ENCODE measurements at places on chromosomes 12 and 14. TPM values are rescaled to one million over a fixed set of nuclear protein-coding genes. Genes with fewer than 3 reads are reported as not detected.

DNA sequence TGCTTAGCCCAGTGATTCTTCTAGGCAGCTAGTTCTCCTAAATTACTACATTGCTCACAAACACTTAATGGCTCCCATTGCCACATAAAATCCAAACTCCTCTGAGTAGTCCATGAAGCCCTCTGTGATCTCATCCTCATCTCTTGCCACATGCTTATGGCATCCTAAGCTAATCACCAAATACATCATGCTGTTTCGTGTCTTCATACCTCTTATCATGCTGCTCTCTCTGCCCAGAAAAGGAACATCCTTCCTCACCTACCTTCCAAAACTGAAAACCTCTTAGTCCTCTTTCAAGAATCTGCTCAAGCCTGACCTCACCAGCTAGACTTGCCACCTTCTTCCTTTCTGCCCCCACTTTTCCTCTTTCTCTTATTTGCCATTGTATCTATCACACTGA lies 108.5 kb downstream of the DUSP6 start:
- DNase-seq, result no peak

DNA sequence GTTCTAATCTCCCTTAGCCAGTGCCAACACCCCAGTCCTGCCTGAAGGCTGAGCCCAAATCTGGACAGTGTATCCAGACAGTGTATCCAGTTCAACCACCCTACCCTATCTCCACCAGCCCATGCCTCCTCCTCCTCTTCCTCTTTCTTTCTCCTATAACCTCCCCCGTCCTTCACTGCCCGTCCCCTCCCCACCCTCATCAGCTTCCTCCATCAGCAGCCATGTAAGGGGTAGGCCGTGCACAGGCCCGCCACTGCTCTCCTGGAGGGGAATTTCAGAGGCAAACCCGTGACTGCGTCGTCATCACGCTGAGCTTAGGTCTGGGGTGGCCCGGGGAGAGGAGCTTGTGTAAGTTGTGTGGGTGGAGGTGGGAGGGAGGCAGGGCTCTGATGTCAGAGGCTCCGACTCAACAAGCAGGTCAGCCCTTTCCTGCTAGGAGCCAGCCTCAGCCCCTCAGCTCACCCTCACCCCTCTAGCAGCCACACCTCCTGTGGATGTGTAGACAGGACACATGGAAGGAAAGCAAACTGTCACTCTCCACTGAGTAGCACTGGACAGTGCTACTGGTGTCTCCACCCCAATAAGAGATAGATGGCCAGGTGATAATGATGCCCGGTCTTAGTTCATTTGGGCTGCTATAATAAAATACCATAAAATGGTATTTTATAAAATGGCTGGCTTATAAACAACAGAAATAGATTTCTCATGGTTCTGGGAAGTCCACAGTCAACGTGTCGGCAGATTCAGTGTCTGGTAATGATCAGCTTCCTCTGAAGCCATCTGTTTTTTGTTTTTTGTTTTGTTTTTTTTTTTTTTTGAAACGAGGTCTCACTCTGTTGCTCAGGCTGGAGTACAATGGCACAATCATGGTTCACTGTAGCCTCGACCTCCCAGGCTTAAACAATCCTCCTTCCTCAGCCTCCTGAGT lies 50.5 kb downstream of the IRF2BPL start:
- no peak for DNase-seq

The KRT6C gene
- not detected for total RNA-seq

DNA sequence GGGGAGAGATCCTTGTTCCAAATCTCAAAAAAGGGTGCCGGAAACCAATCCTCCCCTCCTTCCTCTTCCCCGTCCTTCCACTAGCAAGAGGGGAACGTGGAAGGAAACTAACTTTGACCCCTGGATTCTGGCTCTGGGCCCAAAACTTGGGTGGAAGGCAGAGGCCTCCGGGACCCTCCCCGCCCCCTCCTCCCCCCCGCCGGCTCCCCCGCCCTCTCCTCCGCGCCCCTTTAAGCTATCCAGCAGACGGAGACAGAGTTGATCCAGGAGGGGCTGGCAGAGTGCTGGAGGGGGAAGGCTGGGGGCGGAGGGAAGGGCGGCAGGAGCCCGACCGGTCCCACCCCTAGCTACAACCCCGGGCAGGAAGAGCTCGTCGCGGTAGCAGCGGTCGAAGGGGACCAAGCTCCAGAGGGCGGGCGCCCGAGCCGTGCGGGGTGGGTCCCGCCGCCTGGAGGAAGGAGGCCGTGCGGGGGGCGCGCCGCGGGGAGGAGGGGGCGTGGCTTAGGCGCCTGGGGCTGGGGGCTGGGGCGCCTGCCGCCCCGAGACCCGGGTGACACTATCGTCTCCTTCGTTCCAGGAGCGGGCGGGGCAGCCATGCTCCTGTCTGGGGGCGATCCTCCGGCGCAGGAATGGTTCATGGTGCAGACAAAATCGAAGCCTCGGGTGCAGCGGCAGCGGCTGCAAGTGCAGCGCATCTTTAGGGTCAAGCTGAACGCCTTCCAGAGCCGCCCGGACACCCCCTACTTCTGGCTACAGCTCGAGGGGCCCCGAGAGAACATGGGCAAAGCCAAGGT lies at the start of gene NYNRIN:
Gene NYNRIN (plus strand): TSS at position 351 of the 794 bp plus-strand sequence. CDS start 244 bp downstream, at position 595.
- DNase-seq, result no peak

GRCh38 chr12:97552410-97553121 lies 90.0 kb downstream of the RMST start:
- no peak for DNase-seq

DNA sequence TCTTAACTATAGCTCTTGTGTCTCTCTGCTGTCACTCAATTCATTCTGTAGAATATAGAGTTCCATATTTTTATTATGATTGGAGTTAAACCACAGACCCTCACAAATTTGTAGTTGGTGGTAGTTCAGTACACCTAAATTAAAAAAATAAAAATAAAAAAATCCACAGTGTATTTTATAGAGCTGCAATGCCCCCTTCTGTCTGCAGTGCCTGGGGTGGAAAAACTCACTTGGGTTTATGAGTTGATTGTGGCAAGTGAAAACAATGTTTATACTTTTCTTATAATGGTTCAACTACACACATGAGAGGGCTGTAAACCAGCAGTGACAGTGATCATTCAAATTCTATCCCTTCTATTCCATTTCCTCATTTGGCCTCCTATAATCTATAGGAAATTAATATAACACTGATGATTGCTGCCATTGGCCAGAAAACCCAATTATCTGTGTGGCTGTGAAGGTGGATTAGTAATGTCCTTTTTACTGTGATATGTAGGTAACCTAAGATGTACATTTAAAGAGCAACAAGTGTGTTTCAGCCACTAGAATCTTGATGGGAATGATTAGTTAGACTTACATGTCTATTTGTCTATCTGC lies 166.9 kb upstream of the LRIG3 start:
- DNase-seq, result peak; percentile 25

GRCh38 chr14:96178461-96179321 lies 25.9 kb upstream of the BDKRB2 start:
- no peak for DNase-seq

The EGLN3 gene
- 30.1 TPM for total RNA-seq

The MYH6 gene
- total RNA-seq, result not detected
